ENCODE measurements at places on chromosomes 11 and 22.

DNA sequence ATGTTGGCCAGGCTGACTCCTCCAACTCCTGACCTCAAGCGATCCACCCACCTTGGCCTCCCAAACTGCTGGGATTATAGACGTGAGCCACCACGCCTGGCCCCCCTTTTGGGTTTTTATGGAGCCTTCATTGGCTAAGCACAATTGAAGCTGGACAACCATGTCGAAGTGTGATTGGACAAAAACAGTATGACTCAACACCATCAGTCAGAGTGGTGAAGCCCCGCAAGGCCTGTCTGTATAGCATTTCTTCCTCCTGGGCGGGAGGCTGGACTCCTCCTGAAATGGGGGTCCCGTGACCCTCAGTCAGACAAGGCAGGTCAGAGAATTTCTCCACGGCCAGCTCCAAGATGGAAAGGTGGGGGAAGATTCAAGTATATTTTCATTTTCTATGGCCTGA is 3.1 kb upstream of the PARVB start:
- peak; percentile 52 for DNase-seq

GRCh38 chr22:43570531-43571165 is 158.8 kb downstream of the MPPED1 start:
- DNase-seq, result no peak

DNA sequence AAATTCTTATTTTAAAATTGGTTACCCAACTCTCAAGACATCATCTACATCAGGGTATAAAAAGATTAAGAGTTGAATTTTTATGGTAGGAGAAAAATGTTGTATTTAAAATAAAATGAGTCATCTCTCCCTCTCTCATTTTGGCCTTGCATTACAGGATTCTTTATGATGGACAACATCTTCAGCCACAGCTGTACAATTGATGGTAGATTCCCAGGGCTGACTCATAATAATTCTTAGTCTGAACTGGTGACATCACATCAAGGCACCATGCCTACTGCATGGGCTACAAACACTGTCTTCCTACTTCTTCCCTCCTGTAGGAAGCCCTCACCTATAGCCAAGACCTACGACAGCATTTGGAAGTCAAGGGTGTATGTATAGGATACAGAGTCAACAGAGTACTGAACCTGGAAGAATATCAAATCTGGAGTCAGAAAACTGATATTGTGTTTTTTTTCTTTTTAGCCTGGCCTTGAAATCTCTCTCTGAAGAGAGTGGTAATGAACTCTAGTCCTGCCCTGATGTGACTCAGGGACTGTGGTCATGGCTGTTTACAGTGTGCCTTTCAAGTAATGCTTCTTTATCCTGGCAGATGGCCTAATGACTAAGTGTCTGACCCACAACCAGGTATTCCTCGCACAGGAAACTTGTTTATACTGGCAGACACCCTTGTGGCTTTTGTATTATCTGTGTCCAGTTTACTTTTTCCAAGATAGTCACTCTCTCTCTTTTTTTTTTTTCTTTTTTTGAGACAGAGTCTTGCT is 32.5 kb downstream of the MRGPRX2 start:
- peak; percentile 96 for DNase-seq

- DNase-seq, result no peak
Observed at GRCh38 chr22:50257041-50257440, 4.4 kb downstream of the MAPK12 start.

DNA sequence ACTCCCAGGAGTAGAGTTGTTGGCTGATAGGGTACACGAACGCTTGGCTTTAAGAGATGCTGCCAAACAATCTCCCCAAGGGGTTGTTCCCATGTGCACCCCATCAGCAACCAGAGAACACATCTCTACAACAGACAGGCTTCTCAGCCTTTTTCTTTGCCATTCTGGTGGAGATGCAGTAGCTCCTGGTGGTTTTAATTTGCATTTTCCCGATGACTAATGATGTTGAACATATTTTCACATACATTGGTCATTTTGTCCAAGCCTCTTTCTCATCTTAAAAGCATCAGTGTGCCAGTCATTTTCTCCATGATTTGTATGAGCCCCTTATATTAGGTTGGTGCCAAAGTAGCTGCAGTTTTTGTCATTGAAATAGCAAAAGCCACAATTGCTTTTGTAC is 21.8 kb downstream of the DHCR7 start:
- no peak for DNase-seq

DNA sequence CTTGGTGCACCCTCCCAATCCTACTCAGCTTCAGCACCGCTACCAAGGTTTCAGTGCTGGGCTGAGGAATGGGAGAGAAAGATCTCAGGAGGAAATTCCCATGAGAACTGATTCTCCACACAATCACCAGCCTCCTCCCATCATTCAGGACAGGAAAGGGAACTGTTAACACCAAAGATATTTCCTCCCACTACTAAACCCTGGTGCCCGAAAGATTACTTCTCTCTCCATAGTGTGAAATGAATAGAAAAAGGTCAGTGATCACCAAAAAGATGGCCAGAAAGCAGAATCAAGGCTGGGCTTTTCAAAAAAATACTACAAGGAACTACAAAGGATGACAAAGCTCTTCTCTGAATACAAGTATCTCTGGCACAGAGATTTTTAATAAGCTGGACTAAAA is 26.1 kb downstream of the TCIRG1 start:
- DNase-seq, result no peak

DNA sequence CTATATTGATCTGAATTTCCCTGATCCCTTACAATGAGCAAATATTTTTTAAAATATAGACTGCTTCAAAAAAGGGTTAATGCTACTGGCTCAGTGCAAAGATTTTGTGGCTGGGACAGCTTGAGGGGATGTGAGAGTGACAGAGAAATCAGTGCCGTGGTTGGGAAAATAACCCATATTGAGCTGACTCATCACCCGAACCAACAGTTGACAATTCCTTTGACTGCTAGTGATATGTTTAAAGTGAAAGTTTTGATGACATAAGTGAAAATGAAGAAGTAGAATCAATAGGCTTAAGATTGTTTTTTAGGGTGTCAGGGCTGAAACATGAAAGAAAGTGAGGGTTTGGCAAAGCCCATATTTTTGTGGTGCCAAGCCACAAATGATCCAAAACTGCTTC is 257.1 kb upstream of the TENM4 start:
- DNase-seq, result no peak

GRCh38 chr11:26202754-26203153 is 129.2 kb upstream of the ANO3 start:
- no peak for DNase-seq

DNA sequence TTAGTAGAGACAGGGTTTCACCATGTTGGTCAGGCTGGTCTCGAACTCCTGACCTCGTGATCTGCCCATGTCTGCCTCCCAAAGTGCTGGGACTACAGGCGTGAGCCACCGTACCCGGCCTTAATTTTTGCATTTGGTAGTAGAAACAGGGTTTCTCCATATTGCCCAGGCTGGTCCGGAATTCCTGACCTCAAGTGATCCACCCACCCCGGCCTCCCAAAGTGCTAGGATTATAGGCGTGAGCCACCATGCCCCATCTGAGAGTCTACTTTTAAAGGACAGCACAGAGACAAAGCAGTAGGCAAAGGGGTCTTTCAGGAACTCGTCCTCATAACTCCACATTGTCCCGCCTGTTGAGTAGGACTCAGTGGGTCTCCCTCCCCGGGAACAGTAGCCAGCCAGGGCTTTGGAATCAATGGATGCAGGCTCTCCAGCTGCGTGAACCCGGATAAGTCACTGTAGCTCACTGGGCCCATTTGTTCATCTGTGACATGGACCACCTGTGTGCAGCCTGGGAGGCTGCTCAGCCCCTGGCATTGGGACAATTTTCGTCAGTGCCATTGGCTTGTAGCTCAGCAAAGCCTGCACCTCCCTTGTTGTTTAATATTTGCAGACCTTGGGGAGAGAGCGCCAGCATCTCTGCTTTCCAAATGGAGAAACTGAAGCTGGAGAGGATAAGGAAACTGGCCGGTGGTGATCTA is 86.1 kb downstream of the ARHGAP8 start:
- DNase-seq, result no peak

GRCh38 chr22:33438273-33438672 is 380.1 kb upstream of the SYN3 start:
- DNase-seq, result peak; percentile 86

- DNase-seq, result peak; percentile 63
Observed at GRCh38 chr11:62081378-62082291, 42.2 kb upstream of the INCENP start.

DNA sequence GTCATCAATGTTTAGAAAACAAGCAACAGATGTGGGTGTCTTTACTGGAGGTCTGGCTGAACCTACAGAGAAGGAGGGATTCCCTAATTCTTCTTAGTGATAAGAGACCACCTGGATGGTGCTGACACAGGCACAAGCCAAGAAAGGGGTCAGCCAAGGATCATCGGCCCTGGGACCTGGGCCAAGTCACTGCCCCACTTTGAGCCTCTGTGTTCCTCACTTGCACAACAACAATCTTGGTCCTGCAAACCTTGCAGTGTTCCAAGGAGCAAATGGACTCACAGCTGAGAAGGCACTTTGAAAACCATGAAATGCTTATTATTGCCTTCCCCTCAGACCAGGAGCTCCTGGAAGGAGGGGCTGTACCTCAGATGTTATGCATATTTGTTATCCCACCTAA is 7.0 kb upstream of the KCNE3 start:
- no peak for DNase-seq

DNA sequence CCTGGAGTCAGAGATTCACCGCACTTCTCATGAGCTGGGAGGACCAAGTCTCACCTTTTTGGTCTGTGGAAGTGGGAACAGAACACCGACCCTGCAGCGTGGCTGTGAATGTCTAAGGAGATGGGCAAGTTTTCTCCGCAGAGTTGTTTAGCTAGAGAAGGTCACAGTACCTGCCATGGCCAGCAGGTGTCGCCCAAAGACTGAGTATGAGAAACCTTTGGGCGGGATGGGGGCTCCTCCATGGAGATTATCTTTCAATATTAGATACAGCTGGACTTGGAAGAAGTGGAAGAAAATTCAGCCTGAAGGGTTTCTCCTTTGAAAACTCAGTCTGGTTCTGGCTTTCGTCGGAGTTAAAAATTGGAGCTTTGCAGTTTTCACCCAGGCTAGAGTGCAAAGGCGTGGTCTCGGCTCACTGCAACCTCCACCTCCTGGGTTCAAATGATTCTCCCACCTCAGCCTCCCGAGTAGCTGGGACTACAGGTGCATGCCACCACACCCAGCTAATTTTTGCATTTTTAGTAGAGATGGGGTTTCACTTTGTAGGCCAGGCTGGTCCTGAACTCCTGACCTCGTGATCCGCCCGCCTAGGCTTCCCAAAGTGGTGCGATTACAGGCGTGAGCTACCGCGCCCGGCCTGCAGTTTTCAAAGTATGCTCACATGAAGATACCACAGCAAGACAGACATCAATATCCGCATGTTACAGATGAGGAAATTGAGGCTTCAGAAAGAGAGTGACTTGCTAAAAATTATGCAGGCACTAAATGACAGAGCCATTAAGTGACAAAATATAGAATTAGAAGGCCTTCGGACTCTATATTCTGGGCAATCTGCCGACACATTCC is 10.7 kb upstream of the DSCAML1 start:
- DNase-seq, result peak; percentile 59

DNA sequence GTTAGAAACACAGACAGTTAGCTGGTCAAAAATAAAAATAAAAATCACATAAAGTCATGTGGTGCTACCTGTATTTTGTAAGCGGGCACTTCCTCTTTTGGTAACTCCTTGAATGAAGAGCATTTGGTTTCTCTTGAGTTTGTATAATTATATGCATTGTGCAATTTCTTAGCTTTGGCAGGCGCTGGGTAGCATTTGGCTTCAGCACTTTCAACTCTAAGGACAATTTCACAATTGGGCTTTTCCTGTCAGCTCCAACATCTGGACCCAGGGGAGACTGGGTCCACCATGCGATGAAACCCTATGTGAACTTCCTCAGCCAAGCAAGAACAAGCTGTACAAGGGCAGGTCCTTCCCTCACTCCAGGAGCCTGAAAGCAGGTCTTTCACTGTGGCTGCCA is 169.1 kb downstream of the RRAS2 start:
- DNase-seq, result no peak

DNA sequence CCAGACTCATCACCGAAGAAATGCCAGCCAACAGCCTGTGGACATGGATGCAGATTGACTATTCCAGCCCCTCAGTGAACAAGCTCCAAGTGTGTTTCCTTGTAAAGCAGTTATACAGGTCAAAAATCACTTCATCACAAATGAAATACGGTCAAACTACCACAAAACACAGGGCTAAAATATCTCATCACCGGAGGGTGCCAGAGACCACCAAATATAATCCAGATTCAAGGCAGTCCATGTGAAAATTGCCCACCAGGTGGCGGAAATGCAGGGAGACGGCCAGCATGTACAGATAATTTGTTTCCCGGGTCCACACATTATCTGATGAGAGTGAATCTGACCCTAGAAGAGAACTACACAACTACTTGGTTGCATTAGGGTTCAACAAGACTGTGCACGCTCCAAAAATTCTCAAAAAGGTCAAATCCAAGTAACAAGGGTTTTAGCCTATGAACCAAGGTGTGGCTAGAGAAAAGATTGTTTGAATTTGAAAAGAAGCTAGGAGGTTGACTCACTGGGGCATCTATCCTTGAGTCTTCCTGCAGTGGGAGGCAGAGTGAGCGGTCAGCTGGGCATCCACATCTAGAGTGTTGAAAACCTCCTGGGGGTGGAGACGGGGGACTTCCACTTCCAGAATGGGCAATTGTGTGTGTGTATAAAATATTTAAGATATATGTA is 71.7 kb downstream of the IGLL5 start:
- peak; percentile 71 for DNase-seq

- no peak for DNase-seq
Observed at GRCh38 chr22:38107692-38108515, 2.6 kb downstream of the BAIAP2L2 start.

DNA sequence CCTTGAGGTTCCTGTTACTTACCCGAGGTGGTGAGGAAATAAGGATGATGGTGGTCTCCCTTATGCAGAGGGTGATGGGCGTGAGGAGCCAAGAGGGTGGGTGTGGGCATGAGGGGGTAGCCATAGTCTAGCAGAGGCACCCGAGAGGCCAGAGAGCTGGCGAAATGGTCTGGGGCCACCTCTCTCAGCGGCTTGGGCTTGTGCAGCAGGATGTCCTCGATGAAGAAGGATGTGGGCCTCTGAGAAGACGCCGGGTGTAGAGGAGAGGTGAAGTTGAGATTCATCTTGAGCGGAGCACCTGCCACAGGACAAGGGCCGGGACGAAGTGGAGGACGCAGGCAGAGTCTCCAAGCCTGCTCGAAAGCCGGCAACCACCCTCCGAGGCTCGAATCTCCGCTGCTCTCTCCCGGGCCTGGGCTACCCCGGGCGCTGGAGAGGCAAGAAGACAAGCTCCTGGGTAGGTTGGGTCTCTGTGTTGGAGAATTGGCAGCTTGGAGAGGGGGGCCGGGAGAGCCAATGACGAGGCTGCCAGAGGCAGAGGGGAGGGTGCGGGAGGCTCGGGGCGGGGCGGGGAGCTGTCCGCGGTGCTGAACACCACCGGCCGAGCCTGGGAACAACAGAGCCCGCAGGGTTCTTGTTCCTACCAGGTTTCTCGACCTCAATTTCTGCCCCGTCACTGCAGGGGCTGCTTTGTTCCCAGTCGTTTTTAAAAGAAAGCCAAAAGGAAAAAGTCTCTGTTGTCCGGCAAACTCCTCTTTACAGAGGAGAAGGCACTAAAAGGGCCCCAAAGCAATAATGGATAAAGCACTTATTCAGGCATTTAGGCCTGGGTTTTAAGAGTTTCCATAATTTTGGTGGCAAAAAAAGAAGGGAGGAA is at the start of gene BSX:
TSS of gene BSX (minus strand) at position 447 of the 877 bp plus-strand sequence. CDS start at position 284, 163 bp downstream.
- DNase-seq, result peak; percentile 82

GRCh38 chr22:23036684-23037428 is 33.5 kb upstream of the GNAZ start:
- DNase-seq, result peak; percentile 80

- DNase-seq, result no peak
Observed at GRCh38 chr22:30704978-30705377, 10.3 kb downstream of the OSBP2 start.

Data from Daoy (cell line).